ENCODE measurements at places on chromosomes 1 and 21. TPM values are rescaled to one million over a fixed set of nuclear protein-coding genes. Genes with fewer than 3 reads are reported as not detected.

GRCh38 chr21:37220433-37220980 lies 46.6 kb downstream of the VPS26C start:
- DNase-seq = no peak

GRCh38 chr21:42107881-42108553 lies 36.9 kb downstream of the UMODL1 start:
- peak; percentile 85 for DNase-seq

PAPPA2 gene
- 0.81 TPM for total RNA-seq

DNA sequence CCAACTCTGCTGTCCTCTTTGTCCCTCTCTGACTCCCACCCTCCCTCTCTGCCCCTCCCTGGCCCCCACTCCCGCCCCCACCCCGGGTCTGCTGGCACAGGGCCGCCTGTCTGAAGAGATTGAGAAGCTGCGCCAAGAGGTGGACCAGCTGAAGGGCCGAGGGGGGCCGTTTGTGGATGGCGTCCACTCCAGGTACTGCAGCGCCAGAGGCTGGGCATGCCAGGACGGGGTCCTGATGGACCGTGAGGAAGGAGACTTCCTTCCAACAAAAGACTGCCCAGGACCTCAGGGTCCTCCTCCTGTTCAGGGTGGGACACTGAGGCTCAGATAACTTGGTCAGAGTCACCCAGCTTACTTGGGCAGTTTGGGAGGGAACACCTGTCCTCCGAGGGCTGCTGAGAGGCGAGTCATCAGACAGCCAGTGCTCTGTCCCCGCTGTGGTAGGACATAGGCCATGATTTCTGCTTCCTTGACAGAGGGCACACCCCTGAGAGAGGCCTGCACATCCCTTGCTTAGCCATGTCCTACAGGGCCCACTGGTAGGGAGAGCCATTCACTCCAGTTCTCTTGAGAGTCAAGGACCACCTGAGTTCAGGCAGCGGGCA lies 23.4 kb downstream of the PPFIA4 start:
- DNase-seq = no peak

DIO1 gene
- not detected for total RNA-seq

- DNase-seq = no peak
Observed at GRCh38 chr1:48844187-48844586, 67.5 kb upstream of the BEND5 start.

RNF186 gene
- not detected for total RNA-seq

Data from H9 (cell line).